ENCODE measurements at places on chromosomes 2 and 18. TPM values are rescaled to one million over a fixed set of nuclear protein-coding genes. Genes with fewer than 3 reads are reported as not detected.

The MOGAT1 gene
- total RNA-seq: not detected

The PRSS56 gene
- total RNA-seq: not detected

The GULP1 gene
- 44.1 TPM for total RNA-seq

The SLC4A3 gene
- total RNA-seq: 12.2 TPM

DNA sequence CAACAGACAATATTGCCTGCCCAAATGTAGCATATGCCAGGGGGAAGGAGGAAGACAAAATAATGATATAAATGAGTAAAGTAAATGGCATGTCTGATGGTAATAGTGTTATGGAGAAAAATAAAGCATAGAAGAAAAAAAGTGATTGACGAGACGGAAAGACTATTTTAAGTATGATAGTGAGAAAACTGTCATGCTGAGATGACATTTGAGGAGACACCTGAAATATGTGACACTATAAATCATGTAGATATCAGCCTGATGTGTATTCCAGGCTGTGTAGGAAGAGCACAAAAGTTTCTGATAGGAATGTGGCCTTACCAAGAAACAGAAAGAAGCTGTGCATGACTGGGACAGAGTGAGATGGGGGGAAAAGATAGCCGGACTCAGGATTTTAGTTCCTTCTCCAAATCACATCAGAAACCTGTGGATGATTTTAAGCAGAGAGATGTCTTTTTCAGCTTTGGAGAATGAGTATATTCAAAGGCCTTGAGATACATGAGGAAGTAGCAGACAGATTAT is 387.3 kb upstream of the SYT4 start:
- DNase-seq: no peak

DNA sequence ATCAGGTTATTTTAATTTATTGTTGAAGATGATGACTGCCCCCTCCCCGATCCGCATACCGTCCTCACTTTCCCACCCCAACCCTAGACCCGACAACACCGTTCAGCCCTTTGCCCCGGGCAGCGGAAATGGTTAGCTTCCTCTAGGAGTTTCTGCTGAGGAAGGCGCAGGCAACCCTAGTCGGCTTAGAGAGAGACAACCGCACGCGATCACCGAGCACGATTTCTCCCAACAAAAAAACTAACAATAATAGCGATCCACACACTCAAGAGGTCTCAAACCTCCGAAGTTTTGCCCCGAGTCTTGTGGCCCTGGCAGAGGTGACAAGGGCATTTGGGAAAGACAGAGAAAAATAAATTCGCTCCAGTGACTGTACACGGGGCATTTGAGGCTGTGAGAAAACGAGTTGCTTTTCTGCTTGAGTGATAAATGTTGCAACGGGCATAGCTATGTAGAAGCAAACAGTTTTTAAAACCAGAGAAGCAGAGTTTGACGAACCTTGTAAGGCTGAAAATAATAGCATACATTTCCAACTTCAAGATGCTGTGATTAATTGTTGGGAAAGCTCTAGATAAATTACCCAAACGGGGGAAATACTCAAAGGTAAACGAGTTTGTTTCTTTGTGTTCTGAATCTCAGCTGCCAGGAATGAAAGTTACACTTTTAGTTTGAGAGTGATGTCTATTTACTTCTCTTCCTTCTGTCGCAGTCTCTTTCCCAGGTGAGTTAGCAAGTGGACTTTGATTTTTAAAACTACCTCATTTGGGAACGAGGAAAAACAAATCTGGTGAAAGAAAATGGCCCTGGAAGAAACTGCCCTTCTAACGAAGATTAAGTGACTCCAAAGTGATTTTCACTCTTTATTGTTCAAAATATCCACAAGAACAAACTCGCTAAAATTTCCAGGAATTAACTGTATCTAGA is 11.0 kb upstream of the SIX3 start:
- peak; percentile 48 for DNase-seq

DNA sequence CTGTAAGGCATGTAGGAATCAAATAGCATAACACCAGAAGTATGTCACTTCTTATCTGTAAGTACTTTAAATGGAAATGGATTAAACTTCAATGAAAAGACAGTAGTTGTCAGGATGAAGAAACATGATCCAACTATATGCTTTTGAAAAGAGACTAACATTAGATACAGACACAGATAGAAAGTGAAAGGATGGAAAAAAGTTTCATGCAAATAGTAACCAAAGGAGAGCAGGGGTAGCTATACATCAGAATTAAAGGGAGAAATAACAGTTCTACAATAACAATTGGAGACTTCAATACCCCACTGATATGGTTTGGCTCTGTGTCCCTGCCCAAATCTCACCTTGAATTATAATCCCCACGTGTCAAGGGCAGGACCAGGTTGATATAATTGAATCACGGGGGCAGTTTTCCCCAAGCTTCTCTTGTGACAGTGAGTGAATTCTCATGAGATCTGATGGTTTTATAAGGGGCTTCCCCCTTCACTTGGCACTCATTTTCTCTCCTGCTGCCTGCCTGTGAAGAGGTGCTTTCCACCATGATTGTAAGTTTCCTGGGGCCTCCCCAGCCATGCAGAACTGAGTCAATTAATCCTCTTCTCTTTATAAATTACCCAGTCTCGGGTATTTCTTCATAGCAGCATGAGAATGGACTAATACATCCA is 205.4 kb upstream of the CDH2 start:
- no peak for DNase-seq

DNA sequence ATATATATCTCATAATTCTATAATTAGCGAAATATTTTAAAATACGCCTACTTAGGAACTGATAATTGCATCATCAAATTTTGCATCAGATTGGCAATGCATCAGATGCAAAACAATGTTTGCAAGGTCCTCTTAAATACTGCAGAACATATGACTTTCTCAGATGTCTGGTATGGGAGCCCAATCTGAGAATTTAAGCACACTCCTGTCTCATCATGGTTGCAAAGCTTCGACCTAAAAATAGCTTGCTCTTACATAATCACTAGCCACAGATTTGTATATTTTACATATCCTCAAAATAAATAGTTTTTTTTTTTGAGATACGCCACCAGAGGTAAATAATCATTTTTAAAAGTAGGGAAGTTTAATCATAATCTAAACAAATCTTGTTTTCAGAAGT is 123.2 kb downstream of the CABYR start:
- DNase-seq: no peak

DNA sequence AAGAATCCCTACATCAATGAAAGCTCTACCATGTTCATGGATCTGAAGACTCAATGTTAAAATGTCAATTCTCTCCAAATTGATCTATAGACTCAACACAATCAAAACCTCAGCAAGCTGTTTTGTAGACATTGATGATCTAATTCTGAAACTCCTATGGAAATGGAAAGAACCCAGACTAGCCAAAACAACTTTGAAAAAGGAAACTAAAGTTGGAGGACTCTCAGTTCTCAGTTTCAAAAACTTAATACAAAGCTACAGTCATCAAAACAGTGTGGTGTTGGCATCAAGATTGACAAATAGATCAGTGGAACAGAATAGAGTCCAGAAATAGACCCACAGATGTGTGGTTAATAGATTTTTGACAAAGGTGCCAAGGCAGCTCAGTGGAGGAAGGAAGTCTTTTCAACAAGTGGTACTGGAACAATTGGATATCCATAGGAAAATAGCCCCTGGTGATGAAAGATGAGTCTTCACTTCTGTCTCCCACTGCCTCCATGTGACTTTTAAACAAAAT is 30.4 kb downstream of the LBH start:
- DNase-seq: no peak

- no peak for DNase-seq
These were observed 37.0 kb upstream of the CTDP1 start for GRCh38 chr18:79642626-79643025.

GRCh38 chr2:73238976-73239375 is 4.9 kb downstream of the CCT7 start:
- DNase-seq: no peak

DNA sequence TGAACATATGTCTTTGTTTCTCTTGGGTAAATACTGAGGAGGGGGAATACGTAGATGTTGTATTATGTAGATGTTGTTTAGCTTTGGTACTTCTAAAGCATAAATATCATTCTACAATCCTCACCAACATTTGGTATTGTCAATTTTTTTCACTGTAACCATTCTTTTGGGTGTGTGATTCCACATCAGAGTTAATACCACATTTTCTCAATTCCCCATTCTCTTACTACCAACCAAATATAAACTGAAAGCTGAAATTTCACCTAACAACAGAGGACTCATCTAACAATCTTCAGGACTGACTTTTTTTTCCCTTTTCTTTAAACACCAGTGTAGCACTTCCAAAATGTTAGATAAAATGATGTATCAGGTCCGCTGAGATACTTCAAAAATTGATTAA is 120.7 kb upstream of the RIOK3 start:
- DNase-seq: no peak

GRCh38 chr18:10797896-10798295 is 272.1 kb downstream of the NAPG start:
- DNase-seq: no peak

DNA sequence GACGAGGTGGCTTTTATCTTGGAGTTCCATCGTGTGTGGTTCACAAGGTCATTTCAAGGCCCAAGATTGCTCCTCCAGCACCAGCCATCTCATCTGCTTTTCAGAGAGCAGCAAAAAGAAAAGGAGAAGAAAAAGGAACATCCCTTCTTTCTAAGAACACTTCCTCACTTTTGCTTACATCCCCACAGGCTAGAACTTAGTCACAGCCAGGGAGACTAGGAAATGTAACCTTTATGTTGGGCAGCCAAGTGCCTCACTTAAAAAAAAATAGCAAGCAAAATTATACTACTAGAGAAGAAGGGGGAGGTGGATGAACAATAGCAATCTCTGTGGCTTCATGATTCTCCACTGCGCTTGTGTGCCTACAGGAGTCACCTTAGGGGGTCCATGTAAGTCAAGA is 141.8 kb downstream of the SMAD2 start:
- DNase-seq: no peak

DNA sequence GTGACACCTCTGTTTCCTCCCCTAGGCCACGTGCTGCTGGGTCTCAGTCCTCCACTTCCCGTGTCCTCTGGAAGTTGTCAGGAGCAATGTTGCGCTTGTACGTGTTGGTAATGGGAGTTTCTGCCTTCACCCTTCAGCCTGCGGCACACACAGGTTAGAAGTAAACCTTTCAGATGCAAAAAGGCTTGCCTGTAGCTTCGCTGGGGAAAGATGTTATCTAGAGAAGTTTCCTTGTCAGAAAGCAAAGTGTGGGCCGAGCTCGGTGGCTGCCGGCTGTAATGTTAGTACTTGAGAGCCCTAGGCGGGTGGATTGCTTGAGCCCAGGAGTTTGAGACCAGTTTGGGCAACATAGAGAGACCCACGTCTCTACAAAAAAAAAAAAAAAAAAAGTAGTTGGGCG is 16.7 kb downstream of the IL1R2 start:
- DNase-seq: no peak

DNA sequence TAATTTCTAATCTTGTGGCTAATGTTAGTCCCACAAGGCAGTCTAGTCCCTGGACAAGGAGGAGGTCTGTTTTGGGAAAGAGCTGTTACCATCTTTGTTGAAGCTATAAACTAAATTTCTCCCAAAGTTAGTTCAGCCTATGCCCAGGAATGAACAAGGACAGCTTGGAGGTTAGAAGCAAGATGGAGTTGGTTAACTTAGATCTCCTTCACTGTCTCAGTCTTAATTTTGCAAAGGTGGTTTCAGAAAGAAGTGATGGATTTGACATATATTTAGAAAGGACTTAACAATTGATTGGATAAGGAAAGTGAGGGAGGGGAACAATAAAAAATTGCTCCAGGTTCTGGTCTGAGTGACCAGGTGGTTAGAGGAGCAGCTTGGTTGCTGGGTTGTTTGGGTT is 14.6 kb upstream of the SCYGR1 start:
- DNase-seq: no peak

DNA sequence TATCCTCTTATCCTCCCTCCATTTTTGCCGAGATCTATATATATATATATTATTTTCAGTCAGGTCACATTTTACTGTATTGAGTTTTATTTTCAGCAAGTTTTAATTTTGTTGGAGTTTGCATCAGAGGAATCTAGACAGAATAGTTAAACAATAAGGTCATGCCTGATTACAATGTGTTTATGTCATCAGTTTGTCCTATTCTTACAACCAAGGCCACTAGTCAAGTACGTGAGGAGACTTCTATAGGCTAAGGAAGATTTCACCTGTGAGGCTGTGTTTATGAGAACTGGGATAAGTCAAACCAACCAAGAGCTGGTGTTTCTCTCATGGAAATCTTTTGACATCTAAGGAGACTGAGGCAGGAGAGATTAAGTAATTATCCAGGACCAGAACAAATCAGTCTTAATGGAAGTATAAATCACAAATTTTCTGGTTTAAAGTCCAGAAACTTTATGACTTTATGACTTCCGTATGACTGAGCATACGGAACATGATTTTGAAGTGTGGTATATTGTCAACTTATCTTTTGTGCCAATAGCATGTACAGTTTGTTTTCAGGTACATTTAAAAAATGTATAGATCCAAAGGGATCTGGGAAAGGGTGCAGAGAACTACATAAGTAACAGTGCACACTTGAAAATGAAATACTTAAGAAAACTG is 100.0 kb upstream of the DTNA start:
- no peak for DNase-seq

DNA sequence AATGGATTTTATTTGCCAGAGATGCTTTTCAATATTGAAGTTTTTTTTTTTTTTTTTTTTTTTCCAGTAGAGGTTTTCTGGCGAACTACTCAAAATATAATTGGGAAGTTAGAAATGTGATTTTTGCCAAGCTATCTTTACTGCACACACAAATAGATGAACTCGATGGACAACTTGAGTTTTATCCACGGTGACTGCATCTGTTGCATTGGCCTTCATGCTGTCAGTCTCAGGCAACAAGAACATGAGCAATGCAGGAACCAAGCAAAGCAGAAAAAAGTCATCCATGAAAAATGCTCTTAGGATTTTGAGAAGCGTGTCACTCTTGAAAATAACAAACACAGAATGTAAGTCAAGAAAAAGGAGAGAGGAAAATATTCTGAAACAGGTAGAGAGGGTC is 22.7 kb upstream of the HDAC4 start:
- no peak for DNase-seq

DNA sequence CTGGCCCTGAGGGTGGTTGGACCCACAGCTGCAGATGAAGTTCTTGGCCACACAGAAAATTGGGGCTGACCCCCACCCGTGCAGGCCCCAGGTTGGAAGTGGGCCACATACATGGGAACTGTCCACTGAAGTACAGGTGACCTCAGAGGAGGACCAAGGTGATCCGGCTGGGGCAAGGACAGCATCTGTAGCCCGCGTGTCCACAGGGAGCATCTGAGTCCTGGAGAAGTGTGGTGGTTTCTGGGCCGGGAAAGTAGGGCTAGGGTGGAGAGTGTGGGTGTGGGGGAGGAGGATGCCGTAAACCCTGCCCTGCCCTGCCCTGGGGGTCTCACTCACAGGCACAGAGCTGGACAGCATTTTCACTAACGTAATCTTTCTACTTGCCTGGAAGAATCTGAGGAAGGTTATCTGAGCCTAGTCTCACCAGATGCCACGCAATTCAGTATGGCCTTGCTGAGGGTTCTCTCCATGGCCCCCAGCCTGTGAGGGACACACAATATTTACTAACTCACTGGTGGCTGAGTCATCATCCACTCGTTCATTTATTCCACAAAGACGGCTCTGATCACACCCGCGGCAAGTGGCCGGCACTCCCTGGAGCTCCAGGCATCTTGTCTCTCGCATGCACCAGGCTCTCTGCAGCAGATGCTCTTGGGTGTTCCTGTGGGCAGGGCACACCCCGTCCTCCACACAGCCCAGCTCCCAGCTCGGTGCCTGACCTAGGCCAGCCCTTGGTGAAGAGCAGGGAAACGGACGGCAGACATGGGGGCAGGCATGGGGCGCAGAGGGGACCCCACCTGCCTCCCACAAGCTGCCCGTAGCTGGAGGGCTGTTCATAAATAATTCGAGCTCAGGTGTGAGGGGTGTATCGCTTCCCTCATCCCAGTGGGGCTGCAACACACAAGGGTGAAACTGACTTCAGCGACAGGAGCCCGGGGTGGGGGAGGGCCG is 51.2 kb downstream of the INHBB start:
- no peak for DNase-seq

All from epithelial cell of proximal tubule (primary cell).